ENCODE measurements at places on chromosomes 1 and 21.

- H3K4me1 ChIP-seq = no peaks in the 10 kb centered on the region
- no peak for DNase-seq
- no peaks in the 10 kb centered on the region for H3K36me3 ChIP-seq
- H3K27me3 ChIP-seq = peaks cover 95% of the 10 kb centered on the region
- no peak overlapping the region for H3K4me3 ChIP-seq
Measured at GRCh38 chr1:110228381-110228780, 18.3 kb downstream of the KCNC4 start.

- no peaks in the 10 kb centered on the region for H3K27me3 ChIP-seq
- DNase-seq = no peak
- H3K4me3 ChIP-seq = no peak overlapping the region
- H3K36me3 ChIP-seq = peaks cover 54% of the 10 kb centered on the region
- peaks cover 34% of the 10 kb centered on the region for H3K4me1 ChIP-seq
Measured at GRCh38 chr1:223716302-223716862, 4.0 kb downstream of the CAPN2 start.

DNA sequence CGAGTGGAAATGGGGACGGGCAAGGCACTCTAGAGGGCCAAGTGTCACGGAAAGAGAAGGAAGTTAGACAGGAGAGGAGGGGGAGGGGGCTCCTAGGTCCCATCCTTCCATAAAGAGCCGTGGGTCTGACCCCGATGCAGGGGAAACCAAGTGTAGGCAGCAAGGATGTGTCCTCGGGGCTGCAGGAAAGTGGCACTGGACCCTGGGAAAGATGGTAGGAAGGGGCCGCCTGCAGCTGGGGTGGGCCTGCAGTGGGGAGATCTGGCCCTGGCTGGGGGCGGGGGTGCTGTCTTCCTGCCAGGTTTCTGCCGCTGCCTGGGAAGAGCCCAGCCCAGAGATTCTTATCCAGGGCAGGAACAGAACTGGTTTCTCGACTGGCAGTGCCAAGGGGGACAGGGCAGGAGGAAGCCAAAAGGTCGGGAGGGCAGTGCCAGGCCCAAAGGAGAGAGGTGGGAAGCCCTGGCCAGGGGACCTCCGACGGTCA lies 12.9 kb downstream of the CRABP2 start:
- H3K4me1 ChIP-seq = peaks cover 49% of the 10 kb centered on the region
- H3K27me3 ChIP-seq = no peaks in the 10 kb centered on the region
- no peaks in the 10 kb centered on the region for H3K36me3 ChIP-seq

DNA sequence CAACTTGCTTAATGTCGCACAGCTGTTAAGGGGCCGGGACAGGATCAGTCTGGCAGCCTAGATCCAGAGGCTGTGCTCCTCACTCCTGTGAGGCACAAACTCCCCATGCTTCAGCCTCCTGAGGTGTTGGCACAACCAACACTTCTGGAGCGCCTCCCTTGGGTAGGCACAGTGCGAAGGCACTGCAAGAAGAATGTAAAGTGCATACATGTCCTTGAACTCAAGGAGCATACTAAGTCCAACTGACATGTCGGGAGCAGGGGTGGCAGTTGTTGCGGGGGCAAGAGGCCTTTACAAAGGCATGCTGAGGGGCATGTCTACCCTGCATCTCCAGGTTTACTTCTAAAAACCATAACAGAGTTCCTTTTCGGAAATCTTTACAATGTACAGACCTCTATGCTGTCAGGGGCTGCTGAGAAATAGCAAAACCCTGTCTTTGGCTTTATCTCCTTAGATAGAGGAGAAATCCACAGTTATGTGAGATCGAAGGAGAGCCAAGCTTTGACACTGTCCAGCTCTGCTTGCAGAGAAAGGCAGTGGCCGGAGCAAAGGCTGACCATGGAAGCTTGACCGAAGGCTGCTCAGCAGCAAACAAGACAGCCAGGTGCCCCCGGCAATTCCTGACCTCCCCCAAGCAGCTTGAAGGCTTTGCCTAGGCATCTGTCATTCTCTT lies 93.9 kb downstream of the CDC7 start:
- no peak overlapping the region for H3K4me3 ChIP-seq
- H3K4me1 ChIP-seq = peaks cover 22% of the 10 kb centered on the region
- H3K36me3 ChIP-seq = no peaks in the 10 kb centered on the region
- no peak overlapping the region for H3K27ac ChIP-seq
- no peak for DNase-seq
- no peaks in the 10 kb centered on the region for H3K27me3 ChIP-seq

DNA sequence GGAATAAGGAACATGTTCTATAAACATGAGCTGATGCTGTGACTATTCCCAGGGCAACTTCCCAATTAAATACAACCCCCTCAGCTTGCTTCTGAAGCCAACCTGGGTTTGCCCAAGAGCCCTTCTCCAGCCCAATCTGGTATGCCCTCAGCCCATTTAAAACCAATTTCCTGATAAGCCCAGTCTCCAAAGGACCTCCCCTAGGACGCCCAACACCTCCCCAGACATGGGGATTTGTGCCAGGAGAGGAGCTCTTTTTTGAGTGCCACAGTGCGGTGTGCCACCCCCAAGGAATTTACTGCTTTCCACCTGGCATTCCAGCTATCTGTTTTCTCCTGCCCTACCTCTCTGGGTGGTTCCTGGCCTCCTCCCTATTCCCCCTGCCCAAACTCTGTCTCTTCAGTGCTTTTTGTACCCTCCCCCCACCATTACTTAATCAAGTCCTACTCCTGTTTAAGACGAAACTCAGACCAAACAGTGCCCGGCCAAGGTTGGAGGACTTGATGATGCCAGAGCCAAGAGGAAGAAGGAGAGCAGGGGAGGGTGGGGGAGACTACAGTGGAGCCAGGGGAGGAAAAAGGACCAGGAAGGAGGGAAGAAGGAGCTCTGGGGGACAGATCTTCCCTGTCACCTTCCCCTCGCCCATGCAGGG lies 11.4 kb upstream of the EFNA1 start:
- H3K27me3 ChIP-seq = no peaks in the 10 kb centered on the region
- H3K4me3 ChIP-seq = no peak overlapping the region
- no peak overlapping the region for H3K27ac ChIP-seq

- peaks cover 11% of the 10 kb centered on the region for H3K27me3 ChIP-seq
- H3K36me3 ChIP-seq = no peaks in the 10 kb centered on the region
- no peak for DNase-seq
- no peak overlapping the region for H3K27ac ChIP-seq
- H3K4me3 ChIP-seq = no peak overlapping the region
Measured at GRCh38 chr1:183443466-183443865, 25.3 kb upstream of the NMNAT2 start.
